Omental fat pad (tissue), 4 donors: ENCODE measurements at places on chromosomes 6 and 20. TPM values are rescaled to one million over a fixed set of nuclear protein-coding genes. Genes with fewer than 3 reads are reported as not detected.

DNA sequence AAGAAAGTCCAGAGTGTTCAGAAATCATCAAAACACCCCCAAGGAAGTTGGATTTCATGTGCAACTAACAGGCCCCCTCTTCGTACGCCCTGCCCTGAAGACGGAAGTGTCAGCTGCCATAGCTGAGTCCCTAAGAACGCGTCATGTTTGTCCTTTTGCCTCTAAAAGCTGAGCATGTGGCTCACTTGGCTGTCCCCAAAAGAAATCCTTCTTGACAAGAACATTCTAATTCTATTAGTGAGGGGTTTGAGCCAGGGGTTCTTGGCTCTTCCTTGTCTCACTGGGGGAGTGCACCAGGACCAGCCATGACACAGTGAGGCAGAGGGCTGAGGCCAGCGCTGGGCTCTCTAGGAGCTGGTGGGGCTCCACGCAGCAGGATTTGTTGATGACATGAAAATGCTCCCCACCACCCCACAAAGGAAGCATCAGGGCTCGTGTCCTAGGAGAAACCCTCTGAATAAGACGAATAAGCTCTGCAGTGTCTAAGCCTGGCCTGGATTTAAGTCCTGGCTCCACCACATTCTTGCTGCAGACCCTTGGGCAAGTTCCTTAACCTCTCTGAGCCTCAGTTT, 20.0 kb upstream of the SPO11 start:
- DNase-seq: no peak

DNA sequence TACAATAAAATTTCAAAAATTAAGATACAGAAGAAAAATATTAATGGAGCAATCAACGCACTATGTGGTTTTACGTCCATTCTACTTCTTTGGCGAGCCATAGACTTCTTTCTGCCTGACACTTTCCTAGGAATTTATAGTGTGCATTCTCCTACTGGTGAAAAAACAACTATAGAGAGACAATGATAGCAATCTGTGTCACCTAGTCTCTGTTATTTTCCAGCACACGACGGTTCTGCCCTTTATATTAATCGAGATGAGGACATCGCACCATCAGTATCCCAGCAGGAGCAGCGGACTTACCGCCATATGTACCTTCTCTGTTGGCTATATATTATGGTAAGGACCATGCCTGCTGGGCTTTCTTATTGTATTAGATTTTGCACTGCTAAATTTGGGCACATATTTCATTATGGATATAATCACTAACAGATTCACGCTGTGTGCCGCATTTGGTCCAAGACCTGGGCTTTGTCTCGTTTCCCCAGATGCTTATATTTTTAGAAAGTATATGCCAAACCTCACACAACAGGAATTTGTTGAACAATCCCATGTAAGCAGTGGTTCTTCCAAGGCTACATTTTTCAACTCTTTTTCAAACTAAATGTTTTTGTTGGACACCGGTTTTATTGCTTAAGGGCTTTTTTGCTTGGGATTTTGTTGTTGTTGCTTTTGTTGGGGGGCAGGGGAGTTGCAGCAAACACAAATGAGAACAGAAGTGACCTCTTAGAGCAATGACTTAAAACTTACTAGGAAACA, 166.4 kb downstream of the ADAT2 start:
- DNase-seq: no peak

DNA sequence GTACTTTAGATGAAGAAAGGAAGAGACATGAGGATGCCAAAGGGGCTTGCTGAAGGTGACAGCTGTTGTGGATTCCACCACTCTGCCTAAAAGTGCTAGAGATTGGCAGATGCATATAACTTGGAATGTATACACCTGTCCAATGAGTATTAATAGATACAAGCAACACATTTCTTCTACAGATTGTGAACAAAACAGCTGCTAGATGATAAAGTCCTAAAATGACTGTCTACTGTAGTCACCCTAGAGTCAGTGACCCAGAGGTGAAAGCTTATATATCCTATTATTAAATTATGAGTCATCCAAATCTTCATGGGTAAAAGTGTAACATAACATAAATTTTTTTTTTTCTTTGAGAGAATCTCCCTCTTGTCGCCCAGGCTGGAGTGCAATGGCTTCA, 5.2 kb downstream of the RNF217 start:
- DNase-seq: no peak

DNA sequence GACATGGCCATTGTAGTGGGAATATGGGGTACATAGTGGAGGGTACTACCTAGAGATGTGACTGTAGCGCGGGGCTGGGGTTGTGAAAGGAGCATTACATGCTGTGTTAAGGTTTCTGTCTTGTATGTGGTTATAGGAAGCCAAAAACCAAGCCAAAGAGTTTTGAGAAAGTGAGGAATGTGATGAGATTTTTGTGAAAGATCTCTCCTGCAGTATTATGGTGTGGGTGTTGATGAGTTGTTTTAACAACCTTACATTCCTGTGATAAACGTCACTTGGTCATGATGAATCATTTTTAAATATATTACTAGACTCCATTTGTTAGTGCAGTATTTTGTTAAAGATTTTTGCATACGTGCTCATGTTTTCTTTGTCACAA, 48.9 kb downstream of the ZFAND3 start:
- DNase-seq: no peak

DNA sequence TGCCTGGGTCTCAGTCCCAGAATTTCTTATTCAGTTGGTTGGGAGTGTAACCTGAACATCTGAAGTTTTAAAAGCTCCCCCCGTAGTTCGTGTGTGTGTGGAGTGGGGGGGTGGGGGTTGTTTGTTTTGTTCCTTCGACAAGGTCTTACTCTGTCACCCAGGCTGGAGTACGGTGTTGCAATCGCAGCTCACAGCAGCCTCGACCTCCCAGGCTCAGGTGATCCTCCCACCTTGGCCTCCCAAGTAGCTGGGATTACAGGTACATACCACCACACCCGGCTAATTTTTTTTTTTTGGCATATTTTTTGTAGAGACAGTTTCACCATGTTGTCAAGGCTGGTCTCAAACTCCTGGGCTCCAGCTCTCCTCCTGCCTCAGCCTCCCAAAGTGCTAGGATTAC, 3.1 kb downstream of the CCM2L start:
- no peak for DNase-seq

DNA sequence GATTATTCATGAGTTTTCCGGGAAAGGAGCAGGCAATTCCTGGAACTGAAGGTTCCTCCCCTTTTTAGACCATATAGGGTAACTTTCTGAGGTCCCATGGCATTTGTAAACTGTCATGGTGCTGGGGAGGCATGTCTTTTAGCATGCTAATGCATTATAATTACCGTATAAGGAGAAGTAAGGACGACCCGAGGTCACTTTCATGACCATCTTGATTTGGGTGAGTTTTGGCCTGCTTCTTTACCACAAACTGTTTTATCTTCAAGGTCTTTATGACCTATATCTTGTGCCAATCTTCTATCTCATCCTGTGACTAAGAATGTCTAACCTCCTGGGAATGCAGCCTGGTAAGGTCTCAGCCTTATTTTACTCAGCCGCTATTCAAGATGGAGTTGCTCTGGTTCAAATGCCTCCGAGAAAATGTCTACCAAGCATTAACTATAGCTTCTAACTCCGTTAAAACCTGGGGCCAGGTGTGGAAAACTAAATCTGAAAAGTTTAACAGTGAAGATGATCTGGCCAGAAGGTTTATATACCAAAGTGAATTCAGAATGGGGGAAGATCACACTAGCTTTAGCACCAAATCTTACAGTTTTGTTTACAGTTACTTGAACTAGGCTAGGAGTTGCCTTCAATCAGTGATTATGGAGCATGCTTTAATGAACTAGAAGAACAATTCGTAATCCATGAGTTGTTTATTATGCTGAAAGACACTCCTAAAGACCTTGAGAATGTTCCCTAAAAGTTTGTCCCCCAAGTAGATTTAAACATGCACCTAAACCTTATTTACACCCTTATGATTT, 80.0 kb upstream of the TOP1 start:
- no peak for DNase-seq

- no peak for DNase-seq
Observed at GRCh38 chr20:58432186-58432954, 43.3 kb downstream of the VAPB start.

DNA sequence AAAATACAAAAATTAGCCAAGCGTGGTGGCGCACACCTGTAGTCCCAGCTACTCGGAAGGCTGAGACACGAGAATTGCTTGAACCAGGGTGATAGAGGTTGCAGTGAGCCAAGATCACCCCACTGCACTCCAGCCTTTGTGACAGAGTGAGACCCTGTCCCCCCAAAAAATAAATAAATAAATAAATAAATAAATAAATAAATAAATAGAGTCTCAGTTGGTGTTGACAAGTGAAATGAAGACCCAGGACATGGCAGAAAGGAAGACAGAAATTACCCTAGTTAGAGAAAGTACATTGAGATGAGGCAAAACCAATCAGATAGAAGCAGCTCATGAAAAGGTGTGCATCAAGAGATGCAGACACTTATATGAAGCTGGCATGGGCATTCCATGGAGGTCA, 105.0 kb downstream of the IBTK start:
- DNase-seq: no peak

DNA sequence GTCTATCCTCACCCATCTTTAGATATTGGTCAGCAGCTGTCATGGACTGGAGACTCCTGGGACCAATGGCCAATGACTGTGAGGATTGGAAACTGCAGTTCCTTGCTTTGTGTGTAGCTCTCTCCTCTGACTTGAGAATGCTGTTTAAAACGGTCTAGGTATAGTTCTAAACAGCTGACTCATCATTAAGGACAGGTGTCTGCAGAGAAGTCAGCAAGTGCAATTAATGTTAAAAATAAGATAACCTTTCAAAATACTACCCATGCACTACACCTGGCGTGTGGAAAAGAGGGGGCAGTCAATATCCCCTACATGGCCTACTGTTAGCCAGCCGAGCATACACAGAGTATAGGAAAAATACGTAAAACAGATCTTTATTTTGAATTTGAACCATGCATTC, 115.4 kb upstream of the TAB2 start:
- no peak for DNase-seq

DNA sequence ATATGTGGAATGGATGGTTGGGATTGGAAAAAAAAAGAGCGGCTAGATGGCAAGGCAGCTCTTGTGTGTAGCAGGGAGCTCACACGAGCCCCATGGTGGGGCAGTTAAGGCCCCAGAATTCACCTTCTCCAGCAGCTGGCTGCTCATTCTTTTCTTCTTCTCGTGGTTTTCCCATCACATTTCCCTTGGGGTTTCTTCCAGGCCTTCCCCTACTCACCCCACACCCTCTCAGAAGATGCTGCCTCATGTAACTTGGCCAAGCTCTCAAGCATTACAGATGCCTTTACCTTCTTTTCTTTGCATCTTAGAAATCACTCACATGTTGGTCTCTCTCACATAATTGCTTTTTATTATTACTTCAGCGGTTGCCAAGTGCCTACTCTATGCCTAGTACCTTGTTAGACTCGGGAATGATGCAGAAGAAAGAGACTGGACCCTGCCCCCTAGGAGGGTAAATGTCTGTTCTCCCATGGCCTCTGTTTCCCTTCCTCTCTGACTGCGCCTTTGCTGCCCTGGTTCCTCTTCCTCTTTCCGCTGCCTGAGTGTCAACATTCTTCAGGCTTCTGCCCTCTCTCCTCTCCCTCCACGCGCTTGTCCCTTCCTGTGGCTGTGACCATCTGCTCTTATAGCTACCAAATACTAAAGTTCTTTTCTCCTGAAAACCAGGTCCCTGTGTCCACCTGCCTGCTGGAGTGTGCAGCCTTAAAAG, 28.6 kb downstream of the PPARD start:
- no peak for DNase-seq

DNA sequence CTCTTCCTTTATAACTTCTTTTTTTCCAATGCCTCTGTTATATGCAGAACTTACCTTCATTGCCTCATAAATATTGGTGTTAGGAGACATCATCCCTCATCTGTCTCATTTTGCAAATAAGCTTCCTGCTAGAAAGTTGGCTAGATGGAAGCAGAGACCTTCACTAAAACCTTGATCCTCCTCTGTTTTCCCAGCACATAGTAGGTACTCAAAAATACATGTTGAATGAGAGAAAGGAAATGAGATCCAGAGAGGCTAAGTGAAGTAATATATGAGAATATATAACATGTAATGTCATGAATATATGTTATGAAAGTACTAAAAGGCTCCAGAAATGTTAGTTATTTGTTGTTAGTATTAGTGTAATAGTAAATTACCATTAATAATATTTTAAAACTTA, 91.9 kb downstream of the CDKAL1 start:
- DNase-seq: no peak

- no peak for DNase-seq
Observed at GRCh38 chr20:34171640-34172039, 59.6 kb upstream of the EIF2S2 start.

- DNase-seq: no peak
Observed at GRCh38 chr6:155364844-155365437, 50.7 kb upstream of the TFB1M start.

DNA sequence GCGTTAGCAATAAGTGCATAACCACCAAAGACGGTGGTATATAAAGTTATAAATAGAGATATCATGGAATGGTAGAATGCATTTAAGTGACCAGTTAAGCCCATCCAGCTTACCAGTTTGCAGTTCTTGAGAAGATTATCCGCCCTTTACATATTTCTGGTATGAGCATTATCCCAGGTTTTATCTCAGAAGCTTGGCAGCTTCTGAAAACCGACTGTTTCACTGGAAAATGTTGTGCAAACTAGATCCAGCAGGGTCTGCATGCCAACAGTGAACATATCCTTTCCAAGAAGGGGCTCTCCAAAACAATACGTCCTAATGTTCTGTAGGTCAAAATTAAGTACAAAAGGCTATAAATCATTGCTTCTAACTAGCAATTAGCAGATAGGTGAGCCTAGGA, 29.5 kb upstream of the SHLD1 start:
- no peak for DNase-seq

GRCh38 chr6:12238219-12238618, 51.9 kb upstream of the EDN1 start:
- no peak for DNase-seq

GRCh38 chr20:1741309-1742048, 83.9 kb upstream of the SIRPG start:
- no peak for DNase-seq

- no peak for DNase-seq
Observed at GRCh38 chr6:126524811-126525326, 185.0 kb downstream of the CENPW start.

- no peak for DNase-seq
Observed at GRCh38 chr6:101386982-101387381, 6.5 kb upstream of the GRIK2 start.

GRCh38 chr6:150934380-150934779, 68.9 kb downstream of the MTHFD1L start:
- DNase-seq: no peak

DNA sequence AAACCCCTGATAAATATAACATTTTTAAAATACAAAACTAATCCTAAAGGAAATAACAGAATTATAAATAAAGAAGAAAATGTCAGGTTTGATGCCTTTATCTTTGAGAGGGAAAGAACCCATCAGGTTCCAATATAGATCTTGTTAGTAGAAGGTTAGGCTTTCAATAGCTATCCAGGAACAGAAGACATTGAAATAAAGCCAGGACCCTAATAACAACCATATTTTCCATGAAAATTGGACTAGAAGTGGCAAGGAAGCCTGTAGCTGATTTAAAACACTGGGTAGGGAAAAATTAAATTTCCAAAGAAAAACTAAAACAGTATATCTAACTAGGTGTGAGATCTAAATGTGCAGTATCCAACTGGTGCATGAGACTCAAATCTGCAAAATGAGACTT, 185.2 kb upstream of the STXBP5 start:
- no peak for DNase-seq

The ELOVL2 gene
- total RNA-seq: 1.3 TPM

The PCSK2 gene
- total RNA-seq: not detected

The PRKN gene
- 8.4 TPM for total RNA-seq

The STXBP5 gene
- total RNA-seq: 37.2 TPM

The ZNF391 gene
- 0.60 TPM for total RNA-seq

The EEF1A2 gene
- total RNA-seq: not detected

The GNMT gene
- total RNA-seq: not detected
